ENCODE measurements at places on chromosomes 7 and 10.

GRCh38 chr7:81590131-81590530, 179.7 kb downstream of the HGF start:
- no peak for DNase-seq

- DNase-seq = no peak
These were observed 14.8 kb downstream of the PDAP1 start for GRCh38 chr7:99393355-99394187.

GRCh38 chr10:71288461-71288860, 30.6 kb upstream of the SLC29A3 start:
- DNase-seq = no peak

DNA sequence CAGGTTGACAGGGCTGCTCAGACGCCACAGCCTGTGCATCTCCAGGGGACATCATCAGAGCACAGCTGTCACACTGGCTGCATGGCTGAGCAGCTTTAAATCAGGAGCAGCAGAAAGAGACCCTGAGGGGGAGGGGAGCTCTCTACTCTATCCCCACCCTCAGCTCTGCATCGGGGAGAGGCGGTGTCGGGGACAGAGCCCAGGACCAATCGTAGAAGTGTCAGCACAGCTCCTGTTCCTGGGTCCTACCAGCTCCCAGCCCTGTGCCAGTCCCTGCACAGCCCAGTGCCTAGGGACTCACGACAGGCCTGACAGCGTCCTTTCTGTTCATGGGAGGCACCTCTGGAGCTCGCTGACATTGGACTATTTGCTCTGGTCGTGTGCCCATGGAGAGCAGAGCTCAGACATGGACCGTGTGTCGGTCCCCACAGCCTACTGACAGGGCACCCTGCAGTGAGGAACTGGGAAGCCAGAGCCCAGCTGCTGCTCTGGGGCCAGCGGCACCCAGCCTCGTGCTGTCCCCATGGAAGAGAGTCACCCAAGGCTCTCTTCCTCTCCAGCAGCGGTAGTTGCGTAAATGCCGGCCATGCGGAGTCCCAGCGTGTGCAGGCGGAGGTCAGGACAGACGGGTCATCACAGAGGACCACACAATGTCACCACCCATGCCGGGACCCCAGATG, 20.4 kb upstream of the ANTXRL start:
- no peak for DNase-seq

- DNase-seq = no peak
These were observed 117.7 kb upstream of the KIAA1217 start for GRCh38 chr10:24091256-24091655.

DNA sequence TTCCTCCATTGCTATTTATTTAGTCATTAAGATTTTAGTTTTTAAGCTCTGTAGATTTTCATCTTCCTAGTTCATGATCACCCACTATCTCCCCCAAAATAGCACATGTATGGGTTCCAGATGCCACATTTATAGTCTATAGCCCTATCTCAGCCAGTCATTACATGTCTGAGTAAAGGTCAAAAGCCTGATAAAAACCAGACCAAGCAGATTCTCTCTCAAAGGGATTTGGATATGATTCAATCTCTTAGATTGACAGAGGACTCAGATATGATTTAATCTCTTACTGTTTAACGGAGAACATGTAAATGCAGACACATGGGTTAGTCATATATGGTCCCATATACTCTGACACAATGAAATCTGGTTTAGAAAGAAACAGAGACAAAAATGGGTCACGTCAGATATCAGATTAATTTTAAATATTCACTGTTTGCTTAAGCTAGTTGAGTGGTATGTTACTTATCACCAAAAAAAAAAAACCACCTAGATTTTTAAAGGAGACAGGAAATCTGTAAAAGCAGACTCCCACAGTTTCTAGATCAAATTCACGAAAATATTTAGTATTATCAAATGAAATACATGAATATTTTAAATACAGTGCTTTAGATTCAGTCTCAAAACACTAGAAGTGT, 107.0 kb upstream of the LRRN3 start:
- no peak for DNase-seq

- DNase-seq = no peak
These were observed 126.1 kb upstream of the AGR3 start for GRCh38 chr7:17007841-17008240.

- no peak for DNase-seq
These were observed 13.4 kb downstream of the NIPSNAP2 start for GRCh38 chr7:55977831-55978230.

DNA sequence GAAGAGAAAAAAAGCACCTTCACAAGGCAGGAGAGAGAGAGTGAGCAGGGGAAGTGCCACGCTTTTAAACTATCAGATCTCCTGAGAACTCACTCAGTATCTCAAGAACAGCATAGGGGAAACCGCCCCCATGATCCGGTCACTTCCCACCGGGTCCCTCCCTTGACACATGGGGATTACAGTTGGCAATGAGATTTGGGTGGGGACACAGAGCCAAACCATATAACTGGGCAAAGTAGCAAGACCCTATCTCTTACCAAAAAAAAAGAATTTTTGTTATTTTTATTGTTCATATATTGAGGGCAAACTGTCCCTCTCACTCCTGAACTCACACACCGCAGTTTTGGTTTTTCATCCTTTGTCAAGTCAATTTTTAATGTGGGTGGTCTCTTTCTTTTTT, 18.2 kb upstream of the ZRANB1 start:
- DNase-seq = no peak

GRCh38 chr7:80146545-80147182, 12.0 kb downstream of the GNAI1 start:
- no peak for DNase-seq

DNA sequence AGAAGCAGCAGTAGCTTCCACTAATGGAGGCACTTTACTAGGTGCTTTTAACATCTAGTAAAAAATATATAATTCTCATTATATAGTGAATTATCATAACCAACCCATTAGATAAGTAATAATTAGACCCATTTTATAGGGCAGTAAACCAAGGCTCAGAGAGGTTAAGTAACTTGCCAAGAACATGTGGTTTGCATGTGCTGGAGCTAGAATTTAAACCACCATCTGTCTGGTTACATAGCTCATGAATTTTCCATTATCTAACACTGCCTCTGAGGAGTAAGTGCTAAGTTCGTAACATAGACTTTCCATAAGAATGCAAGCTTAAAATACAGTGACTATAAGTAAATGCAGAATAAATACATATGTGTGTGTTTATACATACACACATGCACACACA, 41.9 kb downstream of the CREB3L2 start:
- no peak for DNase-seq

DNA sequence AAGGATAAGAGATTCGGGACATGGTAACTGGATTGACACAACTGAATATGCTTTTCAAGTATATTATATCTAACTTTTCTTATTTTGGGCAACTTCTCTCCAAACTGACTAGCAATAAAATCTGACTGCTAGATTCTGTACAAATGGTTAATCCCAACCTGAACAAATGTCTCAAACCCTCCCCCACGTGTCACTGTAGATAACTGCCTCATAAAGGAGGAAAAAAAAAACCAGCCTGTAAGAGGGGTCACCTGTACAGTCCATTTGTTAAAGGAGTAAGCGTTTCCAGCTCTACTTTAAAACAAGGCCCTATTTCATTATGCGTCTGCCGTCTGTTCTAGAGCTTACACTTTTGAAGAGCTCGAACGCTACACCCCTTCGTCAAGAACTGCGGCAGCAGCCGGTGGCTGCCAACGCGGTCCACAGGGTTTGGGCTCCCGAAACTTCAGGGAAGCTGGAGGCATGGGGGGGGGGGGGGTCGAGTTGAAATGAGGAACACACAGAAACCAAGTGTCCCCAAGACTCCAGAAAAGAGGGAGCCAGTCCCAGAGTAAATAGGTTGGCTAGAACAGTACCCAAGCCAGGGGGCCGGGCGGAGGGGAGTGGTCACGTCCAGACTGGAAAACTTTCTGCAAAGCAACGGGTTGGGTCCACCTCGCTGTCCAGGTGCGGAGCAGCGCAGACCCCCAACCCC, 492 bp downstream of the COG5 start:
- DNase-seq = peak; percentile 82

DNA sequence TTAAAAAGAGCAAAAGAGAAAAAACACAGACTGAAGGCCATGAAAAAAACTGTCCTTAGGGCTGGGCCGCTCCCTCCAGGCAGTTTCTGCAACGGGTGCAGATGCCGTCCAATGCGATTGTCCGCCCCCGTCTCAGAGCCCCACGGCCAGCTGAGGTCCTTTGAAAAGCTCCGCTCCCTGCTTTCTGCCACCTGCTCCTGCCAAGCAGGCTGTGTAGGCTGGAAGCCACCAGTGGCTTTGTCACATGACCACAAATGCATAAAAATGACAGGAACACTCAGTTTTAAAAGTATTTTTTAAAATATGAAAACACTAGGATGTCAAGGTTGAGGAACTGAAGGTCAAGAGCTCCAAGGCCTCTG, 71.7 kb downstream of the AMZ1 start:
- DNase-seq = no peak

GRCh38 chr10:103800789-103801540, 54.4 kb downstream of the SH3PXD2A start:
- DNase-seq = peak; percentile 94

GRCh38 chr7:151389768-151390597, 19.9 kb downstream of the WDR86 start:
- DNase-seq = peak; percentile 67

DNA sequence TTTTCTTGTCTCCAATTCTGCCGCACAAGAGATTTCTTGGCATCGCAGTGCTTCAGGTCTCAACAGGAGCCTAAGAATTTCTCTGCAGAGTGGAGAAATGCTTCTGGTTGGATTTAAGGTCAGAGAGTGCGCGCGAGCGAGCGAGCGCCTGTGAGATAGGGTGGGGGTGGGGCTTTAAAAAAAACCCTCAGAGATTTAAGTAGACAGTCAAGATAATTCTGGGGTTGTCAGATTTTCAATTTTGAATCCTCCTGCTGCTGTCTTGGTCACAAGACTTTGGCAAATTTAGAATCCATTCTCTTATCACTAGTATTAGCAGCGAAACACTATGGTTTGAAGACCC, 49.7 kb downstream of the CPEB3 start:
- no peak for DNase-seq

- DNase-seq = no peak
These were observed 39.6 kb downstream of the ASAH2 start for GRCh38 chr10:50211670-50212069.

GRCh38 chr7:128351296-128352152, 7.8 kb upstream of the RBM28 start:
- DNase-seq = no peak

DNA sequence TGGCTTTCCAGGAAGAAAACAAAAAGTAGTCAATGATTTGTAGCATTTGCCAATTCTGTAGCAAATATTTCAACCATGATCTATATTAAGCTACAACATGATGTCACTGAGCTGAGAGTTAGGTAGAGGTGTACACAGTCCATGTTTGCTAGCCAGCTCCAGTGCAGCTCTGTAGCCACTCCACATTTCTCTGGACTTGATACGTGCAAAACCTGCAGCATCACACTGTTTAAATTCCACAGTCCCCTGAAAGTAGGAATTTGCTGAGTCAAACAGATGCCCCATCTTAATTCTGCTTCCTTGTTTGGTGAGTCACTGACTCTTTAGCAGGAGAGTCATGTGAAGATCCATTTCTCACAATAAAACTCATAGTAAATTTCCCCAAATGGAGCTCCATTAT, 89.8 kb upstream of the LRRTM3 start:
- DNase-seq = no peak

- DNase-seq = no peak
These were observed 26.5 kb downstream of the ADGRA1 start for GRCh38 chr10:133114251-133114650.

DNA sequence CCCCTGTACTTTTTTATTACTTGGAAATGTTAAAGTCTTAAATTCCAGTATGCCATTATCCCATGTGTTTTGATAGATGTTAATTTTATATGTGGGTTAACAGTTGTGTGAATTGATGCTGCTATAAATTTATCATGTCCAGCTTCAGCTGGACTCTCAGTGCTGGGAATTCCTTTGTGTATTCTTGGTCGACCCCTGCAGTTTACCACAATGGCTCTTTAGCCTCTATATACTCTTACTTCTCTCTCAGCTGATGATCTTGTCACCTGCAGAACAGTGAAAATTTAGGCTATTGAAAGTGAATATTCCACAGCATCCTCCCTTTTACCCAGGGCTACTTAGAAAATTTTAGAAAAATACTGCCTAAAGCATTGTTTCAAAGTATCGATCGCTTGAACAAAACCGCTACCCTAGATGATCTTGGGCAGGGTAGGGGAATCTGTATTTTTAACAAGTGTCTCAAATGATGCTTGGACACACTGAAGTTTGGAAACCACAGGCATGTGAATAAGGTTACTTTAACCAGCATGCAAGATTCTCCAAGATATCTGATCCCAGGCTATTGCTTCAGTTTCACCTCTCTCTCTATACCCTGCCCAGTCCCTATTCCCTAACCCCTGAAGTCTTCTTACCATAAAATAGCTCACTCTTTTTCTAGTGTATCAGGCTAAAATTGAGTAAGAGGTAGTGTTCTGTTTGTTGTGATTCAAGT, 25.4 kb downstream of the LCOR start:
- DNase-seq = no peak

GRCh38 chr10:67087135-67087425, 161.2 kb downstream of the LRRTM3 start:
- no peak for DNase-seq

- no peak for DNase-seq
These were observed 162.9 kb downstream of the CREB5 start for GRCh38 chr7:28575241-28575643.

GRCh38 chr7:127872122-127872521, 159.1 kb downstream of the LRRC4 start:
- DNase-seq = no peak
